Testis (tissue), 5 donors: ENCODE measurements at places on chromosomes 7 and 10. TPM values are rescaled to one million over a fixed set of nuclear protein-coding genes. Genes with fewer than 3 reads are reported as not detected.

- no peak for DNase-seq
- no peak overlapping the region for H3K27ac ChIP-seq
- H3K4me3 ChIP-seq: no peak overlapping the region
Measured at GRCh38 chr7:15985587-15986384, 299.3 kb upstream of the MEOX2 start.

Gene NME8
- polyA plus RNA-seq: 25.3 TPM

DNA sequence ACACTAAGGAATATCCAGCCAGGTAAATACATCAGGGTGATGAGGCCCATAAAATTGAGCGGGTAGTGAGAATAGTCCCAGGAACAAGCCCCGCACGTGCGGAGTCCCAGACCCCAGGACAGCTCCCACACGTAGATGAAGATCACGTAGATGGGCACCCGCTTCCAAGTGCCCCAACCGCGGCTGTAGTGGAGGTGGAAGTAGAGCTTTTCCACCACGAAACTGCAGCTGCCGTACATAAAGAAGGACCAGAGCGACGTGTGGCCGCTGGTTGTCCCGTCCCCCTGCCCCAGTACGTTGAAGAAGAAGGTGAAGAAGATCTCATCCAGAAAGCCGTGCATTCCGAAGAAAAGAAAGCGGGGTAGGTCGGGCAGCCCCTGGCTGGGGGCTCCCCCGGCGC lies 948 bp downstream of the TMEM229A start:
- no peaks in the 10 kb centered on the region for H3K36me3 ChIP-seq
- H3K4me1 ChIP-seq: peaks cover 5% of the 10 kb centered on the region
- DNase-seq: peak; percentile 28
- peak overlapping the region; percentile 80 for H3K27ac ChIP-seq
- no peaks in the 10 kb centered on the region for H3K27me3 ChIP-seq

DNA sequence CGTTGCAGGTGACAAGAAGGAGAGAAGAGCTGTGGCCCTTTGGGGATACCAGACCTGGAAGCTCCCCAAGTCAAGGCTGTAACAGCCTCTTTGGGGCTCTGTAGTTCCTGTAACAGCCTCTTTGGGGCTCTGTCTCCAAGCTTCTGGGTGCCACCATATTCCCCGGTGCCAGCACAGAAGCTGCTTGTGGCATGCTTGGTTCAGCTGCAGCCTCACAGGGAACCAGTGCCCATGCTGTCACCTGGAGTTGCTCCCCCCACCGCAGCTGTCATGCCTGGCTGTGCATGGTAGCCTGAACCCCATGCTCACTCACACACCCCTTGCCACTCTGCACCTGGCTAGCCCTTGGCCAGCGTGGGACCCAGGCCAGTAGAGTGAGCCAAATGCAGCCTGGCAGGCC lies 109.1 kb downstream of the ELAPOR2 start:
- H3K4me1 ChIP-seq: no peaks in the 10 kb centered on the region
- H3K36me3 ChIP-seq: no peaks in the 10 kb centered on the region
- no peak for DNase-seq
- no peak overlapping the region for H3K27ac ChIP-seq
- H3K27me3 ChIP-seq: no peaks in the 10 kb centered on the region

DNA sequence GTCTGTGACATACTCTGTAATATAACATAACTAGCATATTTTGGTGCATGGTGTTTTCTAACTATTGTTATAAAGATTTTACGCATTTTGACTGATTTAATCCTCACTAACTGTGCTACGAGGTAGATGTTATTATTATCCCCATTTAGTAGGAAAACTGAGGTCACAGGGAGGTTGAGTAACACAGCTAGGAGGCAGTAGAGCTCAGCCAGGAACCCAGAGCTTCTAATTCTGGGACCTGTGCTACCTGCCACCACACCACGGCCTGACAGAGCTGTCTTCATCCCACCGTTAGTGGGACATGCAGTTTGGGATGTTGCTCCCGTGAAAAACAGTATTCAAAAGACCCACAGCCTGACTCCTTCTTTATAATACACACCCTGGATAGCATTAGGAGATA lies 962.5 kb downstream of the CNTNAP2 start:
- DNase-seq: no peak
- no peaks in the 10 kb centered on the region for H3K36me3 ChIP-seq
- no peak overlapping the region for H3K27ac ChIP-seq
- no peak overlapping the region for H3K4me3 ChIP-seq
- no peaks in the 10 kb centered on the region for H3K4me1 ChIP-seq

DNA sequence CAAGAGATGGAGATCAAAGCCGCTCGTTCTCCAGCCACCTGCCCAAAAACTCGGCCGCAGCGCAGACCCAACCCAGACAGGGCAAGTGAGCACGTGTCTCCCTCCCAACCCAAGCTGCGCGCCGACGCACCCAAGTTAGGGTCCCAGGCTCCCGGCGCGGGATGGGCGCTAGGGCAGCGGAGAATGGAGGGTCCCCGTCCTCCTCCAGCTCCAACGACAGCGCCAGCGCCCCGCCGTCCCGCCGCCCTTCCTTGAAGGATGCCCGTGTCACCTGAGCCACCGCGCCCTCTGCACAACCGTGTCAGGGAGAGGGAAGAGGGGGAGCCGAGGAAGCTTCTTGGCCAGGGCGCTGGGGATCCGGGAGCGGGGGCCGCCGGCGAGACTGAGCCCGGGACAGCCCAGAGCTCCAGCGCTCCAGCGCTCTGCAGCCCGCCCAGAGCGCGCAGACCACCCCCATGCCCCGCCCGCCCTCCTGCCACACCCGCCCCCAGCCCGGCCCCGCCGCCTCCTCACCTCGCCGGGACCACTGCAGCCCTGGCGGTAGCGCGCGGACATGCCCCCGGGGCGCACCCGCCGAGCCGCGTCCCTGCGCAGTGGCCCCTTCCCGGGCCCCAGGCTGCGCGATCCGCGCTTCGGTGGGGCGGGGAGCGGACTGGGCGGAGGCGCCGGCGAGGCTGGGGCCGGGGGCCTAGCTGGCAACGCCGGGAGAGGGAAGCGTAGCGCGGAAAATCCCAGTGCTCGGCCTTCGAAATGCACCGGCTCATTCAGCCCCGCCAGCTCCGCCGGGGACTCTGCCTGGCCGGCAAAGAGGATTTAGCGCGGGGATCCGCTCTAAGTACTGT lies at the start of gene SLC16A12:
TSS of gene SLC16A12 (minus strand) at position 424 of the 842 bp plus-strand sequence. CDS start 73,016 bp downstream, outside the sequence.
- H3K4me3 ChIP-seq: peak within 1 kb of the TSS; percentile 62
- peaks cover 3% of the 10 kb centered on the region for H3K4me1 ChIP-seq
- H3K36me3 ChIP-seq: no peaks in the 10 kb centered on the region
- peak; percentile 36 for DNase-seq

Gene GIMAP5
- polyA plus RNA-seq: 13.6 TPM

GRCh38 chr7:111059833-111060232 lies 31.1 kb upstream of the LRRN3 start:
- no peaks in the 10 kb centered on the region for H3K27me3 ChIP-seq
- H3K4me1 ChIP-seq: no peaks in the 10 kb centered on the region
- no peak for DNase-seq
- no peak overlapping the region for H3K27ac ChIP-seq

DNA sequence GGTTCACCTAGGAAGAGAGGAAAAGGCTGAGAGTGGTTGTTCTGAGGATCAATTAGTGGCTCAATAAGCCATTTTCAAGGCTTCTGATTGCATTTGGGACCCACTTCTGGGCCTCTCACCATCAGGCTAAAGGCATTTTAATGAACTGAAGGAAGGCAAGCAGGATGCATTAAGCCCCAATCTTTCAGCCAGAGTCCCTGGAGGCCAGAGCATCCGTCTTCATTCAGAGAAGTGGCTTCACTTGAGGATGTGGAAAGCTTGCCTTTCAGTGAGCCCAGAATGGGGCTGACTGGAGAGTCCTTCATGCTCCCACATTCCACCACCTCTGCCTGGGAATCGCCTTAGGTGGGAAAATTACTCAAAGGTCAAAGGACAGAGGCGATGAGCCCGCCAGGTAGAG lies 41.8 kb downstream of the COL17A1 start:
- no peaks in the 10 kb centered on the region for H3K36me3 ChIP-seq
- no peak for DNase-seq
- no peak overlapping the region for H3K27ac ChIP-seq
- H3K4me1 ChIP-seq: no peaks in the 10 kb centered on the region

- no peak overlapping the region for H3K27ac ChIP-seq
- H3K4me3 ChIP-seq: no peak overlapping the region
- DNase-seq: no peak
- H3K27me3 ChIP-seq: no peaks in the 10 kb centered on the region
- no peaks in the 10 kb centered on the region for H3K36me3 ChIP-seq
Measured at GRCh38 chr7:78363866-78364265, 565.3 kb downstream of the PHTF2 start.

DNA sequence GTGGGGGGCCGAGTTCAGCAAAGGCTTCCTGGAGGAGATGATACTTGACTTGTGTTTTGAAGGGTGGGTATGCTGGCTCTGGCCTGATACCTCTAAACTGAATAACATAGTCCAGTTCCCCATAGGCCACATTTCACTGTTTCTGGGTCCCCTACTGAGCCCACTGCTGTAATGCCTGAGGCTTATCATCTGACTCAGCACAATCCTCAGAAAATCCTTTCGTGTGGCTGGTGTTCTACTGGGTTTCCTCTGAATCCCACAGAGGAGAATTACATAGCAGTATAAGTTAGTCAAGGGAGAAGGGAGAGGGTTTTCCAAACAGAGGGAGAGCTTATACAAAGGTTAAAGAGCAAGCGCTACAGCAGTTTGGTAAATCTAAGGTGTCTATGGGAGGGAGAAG lies 2.8 kb upstream of the R3HCC1L start:
- no peak overlapping the region for H3K4me3 ChIP-seq
- no peaks in the 10 kb centered on the region for H3K27me3 ChIP-seq
- DNase-seq: no peak
- no peaks in the 10 kb centered on the region for H3K36me3 ChIP-seq
- H3K4me1 ChIP-seq: peaks cover 13% of the 10 kb centered on the region
- no peak overlapping the region for H3K27ac ChIP-seq

Gene FAM237B
- polyA plus RNA-seq: 0.17 TPM

Gene ASB4
- polyA plus RNA-seq: 1.0 TPM

Gene NKX1-2
- not detected for polyA plus RNA-seq

GRCh38 chr10:8439040-8439439 lies 384.6 kb downstream of the GATA3 start:
- no peak overlapping the region for H3K27ac ChIP-seq
- no peaks in the 10 kb centered on the region for H3K36me3 ChIP-seq
- no peak overlapping the region for H3K4me3 ChIP-seq
- no peak for DNase-seq
- H3K4me1 ChIP-seq: no peaks in the 10 kb centered on the region

DNA sequence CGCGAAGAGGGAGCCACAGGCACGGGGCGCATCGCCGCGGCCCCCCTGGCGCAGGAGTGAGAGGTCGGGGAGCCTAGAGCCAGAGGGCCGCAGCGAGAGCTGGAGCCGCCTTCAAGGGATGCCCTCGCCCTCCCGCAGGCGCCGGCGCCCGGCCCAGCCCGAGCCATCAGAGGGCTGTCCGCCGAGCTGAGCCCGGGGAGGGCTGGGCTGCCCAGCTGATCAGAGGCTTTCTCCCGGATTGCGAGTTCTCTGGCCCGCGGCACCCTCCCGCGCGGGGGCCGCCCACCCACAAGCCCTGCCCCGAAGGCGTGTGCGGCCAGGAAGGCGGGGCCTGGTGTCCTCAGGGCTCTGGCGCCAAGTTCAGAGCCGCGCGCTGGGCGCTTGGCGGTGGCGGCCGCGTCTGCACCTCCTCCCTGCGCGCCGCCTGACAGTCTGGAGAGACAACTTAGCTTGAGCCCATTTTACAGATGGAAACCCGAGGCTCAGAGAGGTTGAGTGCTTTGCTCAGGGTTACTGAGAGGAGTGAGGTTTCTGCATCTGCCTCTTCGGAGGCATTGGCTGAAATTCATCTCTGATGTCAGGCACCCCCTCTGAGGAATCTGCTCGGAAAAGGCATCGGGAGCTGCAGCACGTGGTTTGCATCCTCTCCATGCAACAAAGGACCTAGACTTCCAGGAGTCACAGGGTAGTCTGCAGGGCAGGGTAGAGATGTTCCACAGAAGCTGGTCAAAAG lies 3.8 kb upstream of the ANTXRL start:
- no peaks in the 10 kb centered on the region for H3K27me3 ChIP-seq
- H3K4me3 ChIP-seq: peak overlapping the region; percentile 56
- peak; percentile 91 for DNase-seq
- H3K36me3 ChIP-seq: no peaks in the 10 kb centered on the region
- H3K4me1 ChIP-seq: peaks cover 10% of the 10 kb centered on the region

- H3K4me1 ChIP-seq: no peaks in the 10 kb centered on the region
- no peaks in the 10 kb centered on the region for H3K27me3 ChIP-seq
- no peak overlapping the region for H3K4me3 ChIP-seq
- no peak overlapping the region for H3K27ac ChIP-seq
- H3K36me3 ChIP-seq: no peaks in the 10 kb centered on the region
- no peak for DNase-seq
Measured at GRCh38 chr10:63866747-63867140, 345.5 kb downstream of the REEP3 start.

Gene C7orf33
- not detected for polyA plus RNA-seq

DNA sequence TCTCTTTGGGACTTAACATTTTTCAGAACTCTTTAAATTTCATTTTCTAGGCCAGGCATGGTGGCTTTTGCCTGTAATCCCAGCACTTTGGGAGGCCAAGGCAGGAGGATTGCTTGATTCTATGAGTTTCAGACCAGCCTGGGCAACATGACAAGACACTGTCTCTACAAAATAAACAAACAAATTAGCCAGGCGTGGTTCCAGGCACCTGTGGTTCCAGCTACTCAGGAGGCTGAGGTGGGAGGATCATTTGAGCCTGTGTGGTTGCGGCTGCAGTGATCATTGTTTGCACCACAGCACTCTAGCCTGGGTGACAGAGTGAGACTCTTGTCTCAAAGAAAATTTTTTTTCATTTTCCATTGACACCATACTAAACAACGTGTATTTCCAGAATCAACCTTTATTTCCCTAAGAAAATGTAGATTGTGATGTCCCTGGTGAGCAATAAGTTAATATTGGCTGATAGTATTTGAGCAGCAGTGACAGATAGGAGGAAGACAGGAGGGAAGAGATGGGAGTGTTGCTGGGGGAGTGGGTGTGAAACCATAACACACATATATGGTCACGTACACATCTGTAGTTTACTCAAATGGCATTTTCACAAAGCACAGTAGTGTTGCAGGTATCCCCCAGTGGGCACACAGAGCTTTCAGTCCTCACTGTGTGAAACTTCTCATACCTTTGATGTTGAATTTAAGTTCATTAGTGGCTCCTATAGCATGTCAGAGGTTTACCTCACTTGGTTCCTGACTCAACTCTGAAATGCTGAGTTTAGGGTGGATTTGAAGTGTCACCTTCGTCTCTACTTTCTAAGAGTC lies 205.6 kb downstream of the AUTS2 start:
- peaks cover 18% of the 10 kb centered on the region for H3K4me1 ChIP-seq
- no peaks in the 10 kb centered on the region for H3K27me3 ChIP-seq
- no peak overlapping the region for H3K4me3 ChIP-seq
- DNase-seq: no peak
- peak overlapping the region; percentile 12 for H3K27ac ChIP-seq
- no peaks in the 10 kb centered on the region for H3K36me3 ChIP-seq

Gene FAM131B
- 1.2 TPM for polyA plus RNA-seq

DNA sequence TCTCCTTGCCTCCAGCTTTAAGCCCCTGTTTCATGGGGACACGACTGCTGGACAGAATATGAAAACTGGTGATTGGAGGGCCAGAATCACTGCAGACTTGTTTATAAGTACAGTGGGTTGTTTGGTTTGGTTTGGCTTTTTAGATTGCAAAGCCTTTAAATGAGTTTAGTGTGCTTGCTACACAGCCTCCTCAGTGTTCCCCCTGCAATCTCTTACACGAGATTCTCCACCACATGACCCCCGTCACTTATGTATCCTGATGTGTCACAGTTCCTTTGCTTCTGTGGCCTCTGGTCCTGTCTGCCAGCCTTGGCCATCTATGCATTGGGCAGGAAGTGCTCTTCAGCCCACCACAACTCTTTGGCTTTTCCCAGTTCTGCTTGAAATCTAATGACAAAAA lies 103.7 kb upstream of the ANKRD1 start:
- no peaks in the 10 kb centered on the region for H3K36me3 ChIP-seq
- no peaks in the 10 kb centered on the region for H3K27me3 ChIP-seq
- peak overlapping the region; percentile 16 for H3K27ac ChIP-seq
- H3K4me1 ChIP-seq: peaks cover 15% of the 10 kb centered on the region
